ENCODE measurements at places on chromosomes 3 and 15. TPM values are rescaled to one million over a fixed set of nuclear protein-coding genes. Genes with fewer than 3 reads are reported as not detected.

GRAMD1C gene
- total RNA-seq: 0.77 TPM

SKOR1 gene
- not detected for total RNA-seq

BMF gene
- 8.3 TPM for total RNA-seq

DNA sequence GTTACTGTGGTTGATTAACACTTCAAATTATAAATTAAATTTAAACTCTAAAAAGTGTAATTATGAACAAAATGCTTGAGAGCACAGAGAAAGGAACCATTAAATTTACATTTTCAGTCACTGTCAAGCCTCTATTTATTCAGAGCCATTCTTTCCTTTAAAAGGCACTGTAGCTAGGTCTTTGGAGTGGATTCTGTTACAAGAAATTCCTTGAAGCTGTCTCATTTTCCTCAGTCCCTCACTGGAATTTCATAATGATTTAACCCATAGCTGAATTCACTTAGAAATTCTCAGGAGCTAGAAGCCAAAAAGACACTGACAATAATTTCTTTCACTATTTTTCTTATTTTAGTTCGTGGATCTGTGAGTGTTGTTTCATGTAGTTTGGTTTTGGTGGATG is 81.2 kb upstream of the TCF12 start:
- DNase-seq: no peak
